ENCODE measurements at places on chromosomes 12 and 14.

GRCh38 chr14:76312821-76313220 is 63.1 kb upstream of the ESRRB start:
- DNase-seq: no peak

GRCh38 chr12:53419756-53420155 is 3.9 kb upstream of the AMHR2 start:
- no peak for DNase-seq

GRCh38 chr12:15196678-15197505 is 24.3 kb downstream of the RERG start:
- DNase-seq: no peak

DNA sequence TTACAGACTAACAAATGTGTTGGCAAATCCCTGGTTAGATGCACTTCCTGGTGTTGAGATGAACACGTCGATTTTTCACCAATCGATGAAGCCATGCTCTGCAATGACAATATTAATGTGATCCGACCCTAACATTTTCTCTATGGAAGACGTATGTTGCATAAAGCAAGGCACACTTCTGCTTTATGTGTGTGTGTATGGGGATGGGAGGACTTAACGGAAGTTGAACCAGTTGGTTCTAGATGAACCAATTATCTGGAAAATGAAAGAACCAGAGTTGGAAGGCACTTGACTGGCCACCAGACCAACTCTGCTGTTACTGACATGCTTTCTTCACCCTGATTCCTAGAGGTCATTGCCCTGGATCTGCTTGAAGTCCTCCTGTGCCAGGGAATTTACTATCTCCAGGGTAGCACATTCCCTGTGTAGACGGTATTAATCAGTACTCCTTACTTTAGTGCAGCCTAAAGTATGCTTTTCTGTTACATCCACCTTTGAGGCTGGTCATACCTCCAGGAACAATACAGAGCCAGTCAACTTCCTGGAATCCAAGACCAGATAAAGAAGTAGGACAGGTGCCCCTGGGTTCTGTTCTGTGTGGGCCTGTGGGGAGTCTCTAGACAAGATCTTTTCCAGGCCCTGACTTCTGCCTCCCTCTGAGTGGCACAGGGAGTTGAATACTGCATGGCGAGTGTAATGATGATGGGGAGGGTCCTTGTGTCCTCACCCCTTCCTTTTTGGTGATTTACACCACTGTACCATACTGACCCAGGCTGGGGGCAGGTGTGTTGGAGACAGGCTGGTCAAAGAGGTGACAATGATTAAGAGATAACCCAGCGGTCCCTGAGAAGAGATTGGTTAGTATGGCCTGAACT is 4.1 kb downstream of the SDR39U1 start:
- DNase-seq: no peak

DNA sequence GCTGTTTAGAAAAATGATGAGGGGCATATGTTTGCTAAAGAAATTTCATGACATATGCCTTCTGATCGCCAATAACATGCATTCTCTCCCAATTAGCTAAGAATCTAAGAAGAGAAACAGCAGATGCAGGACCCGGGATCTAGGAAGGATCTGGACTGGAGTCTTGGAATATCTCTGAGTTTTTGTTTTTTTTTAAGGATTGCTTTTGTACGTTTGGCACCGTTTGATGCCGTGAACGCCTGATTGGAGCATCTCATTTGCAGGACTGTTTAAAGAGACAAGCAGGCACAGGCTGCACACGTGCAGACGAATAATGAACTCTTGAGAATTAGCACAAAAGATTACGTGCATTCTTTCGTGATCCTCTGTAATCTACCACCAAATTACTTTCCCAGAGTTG is 13.6 kb downstream of the EML1 start:
- no peak for DNase-seq

GRCh38 chr12:111430433-111431353 is 25.0 kb downstream of the SH2B3 start:
- no peak for DNase-seq

DNA sequence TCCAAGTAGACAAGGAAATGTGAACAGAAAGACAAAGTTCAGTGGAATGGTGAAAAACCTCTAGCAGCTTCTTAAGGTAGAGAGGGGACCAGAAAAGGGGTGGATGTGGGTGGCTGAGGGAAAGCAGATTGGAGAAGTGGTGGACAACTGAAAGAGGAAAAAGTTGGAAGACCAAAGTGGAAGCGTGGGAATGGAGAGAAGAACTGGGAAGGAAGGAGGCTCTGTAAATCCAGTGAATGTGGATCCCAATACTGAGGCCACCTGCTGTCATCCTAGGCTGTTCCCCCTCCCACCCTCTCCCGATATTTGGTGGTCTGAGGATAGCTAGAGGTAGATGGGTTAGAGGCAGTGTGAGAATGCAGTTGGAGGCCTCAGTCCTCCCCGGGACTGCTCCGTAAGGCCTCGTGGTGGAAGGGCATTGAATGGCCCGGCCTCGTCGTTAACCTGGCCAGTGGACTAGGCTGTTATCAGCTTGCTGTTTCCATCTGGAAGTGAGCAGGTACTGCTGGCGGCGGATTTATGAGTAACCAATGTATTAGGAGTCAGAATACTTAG is 822 bp upstream of the POU6F1 start:
- peak; percentile 61 for DNase-seq

- peak; percentile 22 for DNase-seq
Observed at GRCh38 chr12:110858848-110859247, 12.1 kb downstream of the CCDC63 start.

GRCh38 chr12:114846771-114847170 is 162.8 kb upstream of the TBX3 start:
- DNase-seq: no peak

DNA sequence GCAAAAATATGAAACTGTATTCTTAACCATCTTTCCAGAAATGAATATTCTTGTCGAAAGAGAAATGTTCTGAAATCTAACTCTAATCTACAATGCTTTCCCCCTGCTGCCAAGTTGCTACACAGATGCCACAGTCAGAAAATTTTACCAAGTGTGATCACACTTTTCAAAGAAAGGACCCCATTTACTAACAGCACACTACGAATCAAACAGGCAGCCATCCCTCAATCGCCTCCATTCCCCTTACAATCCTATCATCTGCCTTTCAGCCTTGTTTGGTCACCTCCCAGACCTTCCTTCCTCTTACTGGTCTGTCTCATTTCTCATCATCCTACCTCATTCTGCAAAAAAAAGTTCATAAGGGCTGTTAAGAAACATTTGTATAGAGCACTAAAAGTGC is 190.1 kb downstream of the MED13L start:
- no peak for DNase-seq

DNA sequence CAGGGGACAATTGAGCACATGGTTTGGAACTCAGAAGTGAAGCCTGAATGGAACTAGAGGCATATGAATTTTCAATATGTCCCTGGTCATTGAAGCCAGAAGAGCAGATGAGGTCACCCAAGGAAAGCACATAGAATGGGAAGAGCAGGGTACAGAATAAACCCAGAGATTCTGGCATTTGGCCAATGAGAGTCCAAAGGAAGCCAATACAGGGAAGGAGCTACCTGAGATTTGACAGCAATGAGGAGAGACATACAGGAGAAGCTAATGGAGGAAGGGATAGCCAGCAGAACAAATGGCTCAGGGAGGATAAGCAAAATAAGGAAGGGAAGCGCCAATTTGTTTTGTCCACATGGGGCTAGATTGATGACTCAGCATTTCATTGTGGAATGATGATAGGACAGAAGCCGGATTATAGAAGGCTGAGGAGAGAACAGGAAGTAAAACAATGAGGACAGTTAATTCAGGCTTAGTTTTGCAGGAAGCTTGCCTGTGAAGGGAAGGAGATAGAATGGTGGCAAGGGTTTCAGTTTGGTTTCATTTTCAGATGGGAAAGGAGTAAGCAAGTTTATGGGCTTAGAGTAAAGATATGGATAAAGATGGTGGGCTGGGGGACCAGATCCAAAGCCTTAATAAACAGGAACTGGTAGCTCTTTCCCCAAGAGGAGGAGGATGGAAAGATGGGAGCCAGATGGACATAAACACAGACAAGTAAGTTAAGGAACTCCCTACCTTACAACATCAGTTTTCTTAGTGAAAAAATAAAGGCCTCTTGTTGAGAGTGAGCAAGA is 3.2 kb upstream of the SPTSSA start:
- DNase-seq: peak; percentile 11

- peak; percentile 85 for DNase-seq
Observed at GRCh38 chr14:93994919-93995682, 2.0 kb upstream of the CCDC197 start.

DNA sequence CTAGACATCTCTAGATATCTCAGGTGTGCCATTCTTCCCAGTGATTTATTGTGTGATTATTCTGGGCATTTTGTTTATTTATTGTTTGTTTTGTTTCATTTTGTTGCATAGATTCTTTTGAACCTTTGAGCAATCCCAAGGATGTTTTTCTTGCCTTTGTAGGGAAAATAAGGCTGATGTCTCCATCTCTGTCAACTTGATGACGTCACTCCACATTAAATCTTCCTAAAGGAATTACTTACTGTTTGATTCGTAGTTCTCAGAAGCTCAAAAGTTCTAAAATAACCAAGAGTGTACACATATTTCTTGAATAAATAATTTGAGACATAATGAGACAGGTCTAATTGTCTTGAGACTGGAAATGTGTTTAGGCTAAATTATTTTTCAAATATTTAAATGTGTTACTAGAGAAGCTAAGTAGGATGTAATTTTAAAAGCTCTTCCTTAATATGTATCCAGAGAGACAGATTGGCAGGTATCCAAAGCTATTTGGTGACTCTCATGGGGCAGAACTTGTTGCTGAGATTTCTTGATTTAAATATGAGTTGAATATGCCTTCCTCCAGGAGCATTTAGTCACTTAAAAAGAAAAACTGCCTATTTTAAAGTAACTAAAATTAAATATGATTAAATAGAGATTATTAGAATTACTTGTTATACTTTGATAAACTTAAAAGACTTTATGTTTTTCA is 128.7 kb downstream of the CNTN1 start:
- DNase-seq: no peak

DNA sequence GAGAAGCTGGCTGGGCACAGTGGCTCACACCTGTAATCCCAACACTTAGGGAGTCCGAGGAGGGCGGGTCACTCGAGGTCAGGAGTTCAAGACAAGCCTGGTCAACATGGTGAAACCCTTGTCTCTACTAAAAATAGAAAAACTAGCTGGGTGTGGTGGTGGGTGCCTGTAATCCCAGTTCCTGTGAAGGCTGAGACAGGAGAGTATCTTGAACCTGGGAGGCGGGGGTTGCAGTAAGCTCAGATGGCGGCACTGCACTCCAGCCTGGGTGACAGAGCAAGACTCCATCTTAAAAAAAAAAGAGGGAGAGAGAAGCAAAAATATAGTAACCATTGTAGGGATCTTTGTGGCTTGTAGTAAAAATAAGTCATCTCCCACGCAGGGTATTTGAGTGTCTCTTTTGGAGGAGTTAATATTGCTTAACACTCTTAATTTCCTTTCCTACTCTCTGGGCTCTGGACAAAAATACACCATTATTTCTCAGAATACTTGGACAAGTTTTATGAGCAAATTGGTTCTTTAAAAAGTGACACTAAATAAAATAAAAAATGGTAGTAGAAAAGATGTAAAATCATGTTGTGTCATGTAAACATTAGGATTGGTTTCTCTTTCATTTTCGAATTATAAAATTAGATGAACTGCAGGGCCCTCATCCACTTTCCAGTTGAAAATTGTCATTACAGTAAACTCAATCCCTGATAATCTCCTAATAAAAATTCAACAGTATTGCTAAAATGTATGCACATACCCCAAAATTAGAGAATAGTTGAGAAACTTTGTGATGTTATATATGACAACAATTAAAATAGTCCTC is 61.1 kb upstream of the C12orf71 start:
- DNase-seq: no peak

GRCh38 chr12:21962821-21963220 is 21.6 kb upstream of the ABCC9 start:
- DNase-seq: no peak

DNA sequence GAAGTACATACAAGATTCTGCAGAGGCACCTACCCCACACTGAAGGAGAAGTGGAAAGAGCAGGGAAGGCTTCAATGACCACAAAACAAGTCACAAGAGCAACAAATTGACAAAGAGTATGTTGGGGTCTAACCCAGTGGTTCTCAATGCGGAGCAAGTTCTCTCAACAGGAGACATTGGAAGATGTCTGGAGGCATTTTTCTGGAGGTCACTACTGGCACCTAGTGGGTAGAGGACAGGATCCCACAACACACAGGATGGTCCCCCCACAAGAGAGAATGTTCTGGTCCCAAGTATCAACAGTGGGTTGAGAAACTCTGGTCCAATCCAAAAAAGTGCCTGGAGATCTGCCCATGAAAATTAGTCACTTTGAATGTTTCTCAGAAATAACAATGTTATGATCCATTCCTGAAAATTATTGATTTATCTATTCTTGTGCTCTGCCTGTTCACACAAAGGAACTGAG is 3.4 kb downstream of the SSH1 start:
- no peak for DNase-seq

GRCh38 chr12:77746096-77746495 is 84.6 kb upstream of the NAV3 start:
- peak; percentile 75 for DNase-seq

GRCh38 chr14:82055515-82056115 is 522.0 kb upstream of the SEL1L start:
- DNase-seq: no peak

- no peak for DNase-seq
Observed at GRCh38 chr12:44367916-44368315, 508.2 kb downstream of the NELL2 start.

DNA sequence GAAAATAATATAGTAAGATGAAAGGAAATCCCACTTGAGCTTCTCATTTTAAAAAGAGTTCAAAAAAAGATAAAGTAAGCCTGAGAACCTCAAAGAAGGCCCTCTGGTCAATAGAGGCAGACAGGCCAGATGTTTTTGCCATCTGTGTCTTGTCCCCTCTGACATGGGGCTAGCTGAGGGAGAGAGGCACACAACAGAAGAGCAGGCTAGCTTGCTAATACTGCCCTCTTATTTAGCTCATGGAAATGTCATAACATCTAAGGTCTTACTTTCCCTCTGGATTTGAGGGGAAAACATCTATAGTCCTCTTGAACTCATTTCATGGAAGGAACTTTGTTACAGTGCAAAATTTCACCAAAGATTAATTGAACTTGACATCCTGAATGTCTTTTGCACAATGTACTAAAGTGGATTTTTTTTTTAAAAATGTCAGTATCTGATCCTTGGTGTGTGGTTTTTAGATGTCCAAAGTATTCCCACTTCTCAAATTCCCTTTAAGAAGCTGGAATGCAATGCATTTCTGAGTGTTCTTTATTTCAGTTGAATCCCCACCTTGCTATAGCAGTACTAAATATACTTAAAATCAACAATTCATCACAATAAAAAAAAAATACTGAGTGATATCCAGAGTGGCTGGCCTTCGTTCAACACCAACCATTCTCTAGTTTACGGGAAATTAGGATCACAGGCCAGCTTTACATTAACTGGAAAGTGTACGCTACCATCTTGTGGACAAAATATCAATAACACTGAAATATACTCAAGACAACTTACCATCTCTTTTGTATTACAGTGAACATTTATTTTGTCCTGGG is 176.7 kb downstream of the PAH start:
- DNase-seq: peak; percentile 26

DNA sequence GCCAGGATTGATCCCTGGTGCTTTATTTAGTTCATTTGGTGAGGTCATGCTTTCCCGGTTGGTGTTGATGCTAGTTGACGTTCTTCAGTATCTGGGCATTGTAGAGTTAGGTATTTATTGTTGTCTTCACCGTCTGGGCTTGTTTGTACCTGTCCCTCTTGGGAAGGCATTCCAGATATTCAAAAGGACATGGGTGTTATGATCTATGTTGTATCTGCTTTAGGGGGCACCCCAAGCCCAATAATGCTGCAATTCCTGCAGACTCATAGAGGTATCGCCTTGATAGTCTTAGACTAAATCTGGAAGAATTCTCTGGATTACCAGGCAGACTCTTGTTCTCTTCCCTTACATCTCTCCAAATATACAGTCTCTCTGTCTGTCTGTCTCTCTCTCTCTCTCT is 42.1 kb downstream of the AK7 start:
- no peak for DNase-seq

Measured in SW480 (cell line).